ENCODE measurements at places on chromosomes 3 and 15. TPM values are rescaled to one million over a fixed set of nuclear protein-coding genes. Genes with fewer than 3 reads are reported as not detected.

UROC1 gene
- not detected for total RNA-seq

RPL32 gene
- 1,262 TPM for total RNA-seq

GRK7 gene
- total RNA-seq, result not detected

GRCh38 chr3:109923431-109923830 is 586.1 kb upstream of the DPPA4 start:
- DNase-seq, result no peak
- no peaks in the 10 kb centered on the region for H3K27me3 ChIP-seq
- H3K27ac ChIP-seq, result no peak overlapping the region
- no peaks in the 10 kb centered on the region for H3K36me3 ChIP-seq
- H3K4me1 ChIP-seq, result no peaks in the 10 kb centered on the region

PLSCR5 gene
- total RNA-seq, result not detected

DNA sequence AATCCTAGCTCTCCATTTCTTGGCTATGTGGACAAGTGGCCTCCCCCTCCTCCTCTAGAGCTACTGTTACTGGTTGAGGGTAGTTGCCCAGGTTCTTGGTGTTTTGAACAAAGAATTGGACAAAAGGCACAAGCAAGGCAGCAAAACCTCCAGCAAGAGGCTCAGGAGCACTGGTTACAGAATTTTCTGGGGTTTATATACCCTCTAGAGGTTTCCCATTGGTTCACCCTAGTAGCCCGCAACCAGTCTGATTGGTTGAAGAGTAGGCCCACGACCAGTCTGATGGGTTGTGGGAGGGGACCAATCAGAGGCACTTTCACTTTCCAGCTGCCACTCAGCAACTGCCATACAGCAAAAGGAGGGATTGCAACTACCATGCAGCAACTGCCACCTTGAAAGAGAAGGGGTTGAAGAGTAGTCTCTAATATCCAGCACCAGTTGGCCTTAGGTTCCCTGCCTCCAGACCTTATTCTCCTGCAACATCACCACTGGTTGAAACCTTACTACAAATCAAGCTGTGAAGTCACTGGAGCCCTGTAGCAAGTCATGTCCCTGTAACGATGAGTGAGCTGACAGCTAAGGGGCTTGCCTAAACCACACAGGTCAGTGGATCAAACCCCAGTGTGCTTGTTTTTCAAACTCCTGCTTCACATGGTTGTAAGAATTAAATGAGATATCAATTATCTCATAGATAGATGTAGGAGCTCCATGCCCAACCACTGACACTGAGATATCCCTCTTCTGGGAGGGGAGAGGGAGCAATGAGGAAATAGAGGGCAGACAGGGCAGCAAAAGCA is 2.9 kb upstream of the C15orf39 start:
- peaks cover 14% of the 10 kb centered on the region for H3K4me1 ChIP-seq
- H3K36me3 ChIP-seq, result no peaks in the 10 kb centered on the region
- no peak for DNase-seq
- H3K27ac ChIP-seq, result no peak overlapping the region

GRCh38 chr15:47644722-47645121 is 72.6 kb upstream of the SEMA6D start:
- H3K36me3 ChIP-seq, result no peaks in the 10 kb centered on the region
- no peak overlapping the region for H3K27ac ChIP-seq
- no peak overlapping the region for H3K4me3 ChIP-seq

CNTN3 gene
- 5.3 TPM for total RNA-seq

CCR3 gene
- not detected for total RNA-seq

DNA sequence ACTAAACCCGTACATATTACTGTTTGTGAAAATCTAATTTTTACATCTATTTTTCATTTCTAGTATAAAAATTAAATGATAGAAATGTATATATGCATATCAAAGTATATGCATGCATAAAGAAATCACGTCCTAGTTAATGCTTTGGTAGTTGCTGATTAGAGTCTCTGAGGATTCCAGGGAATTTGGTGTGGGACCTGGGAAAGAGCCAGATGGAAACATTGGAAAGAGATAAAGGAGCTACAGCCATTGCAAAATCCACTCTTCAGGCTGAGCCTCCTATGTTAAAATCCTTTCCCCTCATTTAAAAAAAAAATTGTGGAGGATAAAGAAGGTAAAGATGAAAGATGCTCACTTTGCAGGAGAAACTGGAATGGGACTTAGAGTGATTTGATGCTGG is 134.1 kb downstream of the SRGAP3 start:
- no peaks in the 10 kb centered on the region for H3K36me3 ChIP-seq
- H3K4me1 ChIP-seq, result no peaks in the 10 kb centered on the region

DNA sequence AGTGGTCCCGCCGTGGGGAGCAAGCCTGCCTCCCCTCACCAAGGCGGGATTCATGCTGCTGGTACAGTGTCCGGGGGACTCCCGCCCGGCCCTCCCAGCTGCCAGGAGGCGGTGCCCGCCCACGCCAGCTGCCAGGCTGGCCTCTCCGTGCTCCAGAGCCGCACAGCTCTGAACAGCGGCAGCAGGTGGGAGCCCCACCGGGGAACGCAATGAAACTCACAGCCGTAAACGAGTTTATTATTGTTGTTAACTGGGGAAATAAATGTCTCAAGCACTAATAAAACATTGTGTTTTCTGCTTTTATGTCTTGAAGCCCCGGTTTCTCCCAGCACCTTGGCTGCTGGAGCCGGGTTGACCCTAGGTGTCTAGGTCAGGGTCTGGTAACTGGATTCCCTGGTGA is 317.7 kb upstream of the TLE3 start:
- no peaks in the 10 kb centered on the region for H3K4me1 ChIP-seq
- H3K4me3 ChIP-seq, result no peak overlapping the region
- no peak overlapping the region for H3K27ac ChIP-seq
- no peaks in the 10 kb centered on the region for H3K36me3 ChIP-seq

GPR171 gene
- 0.40 TPM for total RNA-seq

GRCh38 chr15:80216911-80217310 is 35.1 kb downstream of the CTXND1 start:
- no peak for DNase-seq
- H3K27me3 ChIP-seq, result no peaks in the 10 kb centered on the region
- H3K27ac ChIP-seq, result no peak overlapping the region
- H3K36me3 ChIP-seq, result no peaks in the 10 kb centered on the region
- H3K4me3 ChIP-seq, result no peak overlapping the region

DNA sequence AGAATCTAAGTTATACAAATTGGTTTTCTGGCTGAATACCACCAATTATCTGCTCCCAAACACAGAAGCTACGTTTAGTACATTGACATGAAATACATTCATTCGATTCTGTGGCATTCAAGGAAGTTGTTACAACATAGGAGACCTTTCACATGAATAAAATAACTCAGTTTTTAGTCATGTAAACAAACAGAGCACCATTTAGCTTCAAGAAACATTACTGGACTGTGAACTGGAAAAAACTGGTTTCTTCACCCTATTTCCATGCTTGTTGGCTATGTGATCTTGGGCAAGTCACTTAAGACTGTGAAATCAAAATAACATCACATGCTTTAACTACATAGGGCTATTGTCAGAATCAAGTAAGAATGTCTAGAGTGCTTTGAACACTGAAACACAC is 46.2 kb downstream of the NRG4 start:
- DNase-seq, result no peak
- H3K4me3 ChIP-seq, result no peak overlapping the region
- no peaks in the 10 kb centered on the region for H3K27me3 ChIP-seq
- no peaks in the 10 kb centered on the region for H3K36me3 ChIP-seq

DNA sequence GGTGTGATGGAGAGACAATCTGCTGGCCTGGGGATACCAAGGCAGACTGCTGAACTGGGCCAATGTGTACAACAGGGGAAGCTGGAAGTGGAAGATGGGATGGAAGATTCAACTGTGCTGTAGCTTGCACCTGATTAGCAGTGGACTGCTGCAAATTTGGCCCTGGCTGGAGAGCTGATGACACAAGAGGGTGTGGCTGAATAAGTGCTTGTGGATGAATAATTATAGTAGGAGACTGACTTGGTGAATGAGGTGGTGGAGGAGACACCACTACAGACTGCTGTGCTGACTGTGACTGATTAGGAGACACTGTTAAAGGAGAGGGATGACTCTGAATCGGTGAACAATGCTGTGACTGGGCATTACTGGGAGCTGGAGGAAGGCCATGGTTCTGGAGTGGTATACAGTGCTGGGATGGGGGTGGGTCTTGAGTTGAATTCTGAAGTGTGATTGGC is 52.5 kb downstream of the PHC3 start:
- no peaks in the 10 kb centered on the region for H3K27me3 ChIP-seq
- no peaks in the 10 kb centered on the region for H3K36me3 ChIP-seq
- peaks cover 4% of the 10 kb centered on the region for H3K4me1 ChIP-seq
- DNase-seq, result no peak
- no peak overlapping the region for H3K27ac ChIP-seq
- H3K4me3 ChIP-seq, result no peak overlapping the region

DNA sequence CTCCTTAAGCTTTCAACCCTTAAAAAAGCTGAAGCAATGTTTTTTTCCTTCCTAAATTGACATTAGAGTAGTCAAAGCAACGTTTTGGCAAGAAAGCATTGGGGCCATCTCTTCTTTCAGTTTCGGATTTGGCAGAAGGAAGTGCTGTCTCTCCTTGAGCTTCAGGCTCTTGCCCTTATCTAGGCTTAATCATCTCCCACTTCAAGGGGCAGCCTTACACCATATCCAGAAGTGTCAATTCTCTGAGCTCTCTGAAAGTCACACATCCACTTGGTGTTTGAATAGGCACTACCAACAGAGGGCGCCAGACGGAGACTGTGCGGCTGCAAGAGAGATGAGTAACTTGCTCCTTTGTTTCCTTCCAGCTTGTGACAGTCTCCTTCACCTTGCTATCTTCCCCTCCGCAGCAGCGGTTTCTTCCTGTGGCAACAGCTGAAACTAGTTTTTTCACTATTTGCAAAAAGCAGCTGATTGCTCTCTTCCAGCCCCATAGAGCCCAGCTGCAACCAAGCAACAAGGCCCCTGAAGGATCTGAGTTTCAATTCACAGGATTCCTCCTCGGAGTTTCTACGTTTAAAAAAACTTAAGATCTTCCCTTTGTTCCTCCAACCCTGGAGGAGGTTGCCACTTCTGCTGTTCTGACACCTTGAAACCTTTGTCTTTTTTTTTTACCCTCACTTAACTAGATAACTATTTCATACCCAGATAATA is 147.0 kb upstream of the SLCO3A1 start:
- no peak overlapping the region for H3K4me3 ChIP-seq
- no peaks in the 10 kb centered on the region for H3K27me3 ChIP-seq
- no peaks in the 10 kb centered on the region for H3K4me1 ChIP-seq
- H3K36me3 ChIP-seq, result no peaks in the 10 kb centered on the region
- H3K27ac ChIP-seq, result no peak overlapping the region

DNA sequence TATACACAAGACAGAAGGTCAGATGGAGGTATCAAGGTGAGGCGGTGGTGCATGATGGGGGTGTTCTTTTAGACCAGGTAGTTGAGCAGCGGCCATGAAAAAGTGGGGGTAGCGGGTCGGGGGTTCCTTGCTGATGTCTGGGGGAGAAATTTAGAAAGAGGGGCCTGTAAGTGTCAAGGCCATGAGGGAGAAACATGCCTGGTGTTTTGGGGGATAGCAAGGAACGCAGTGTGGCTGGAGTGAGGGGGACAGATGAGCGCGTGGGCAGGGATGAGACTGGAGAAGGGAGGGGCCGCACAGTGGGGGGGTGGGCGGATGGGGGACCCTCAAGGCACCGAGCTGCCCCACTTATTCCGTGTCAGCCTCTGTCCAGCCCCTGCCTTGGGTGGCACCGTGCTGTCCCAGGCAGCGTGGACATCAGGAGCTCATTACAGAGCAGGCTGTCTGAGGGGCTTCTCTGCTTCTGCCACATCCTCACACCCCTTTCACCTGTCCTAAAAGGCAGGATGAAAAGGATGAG is 143.3 kb downstream of the SMAD6 start:
- H3K27me3 ChIP-seq, result no peaks in the 10 kb centered on the region
- H3K27ac ChIP-seq, result no peak overlapping the region
- no peaks in the 10 kb centered on the region for H3K36me3 ChIP-seq
- H3K4me1 ChIP-seq, result no peaks in the 10 kb centered on the region
- H3K4me3 ChIP-seq, result no peak overlapping the region

DNA sequence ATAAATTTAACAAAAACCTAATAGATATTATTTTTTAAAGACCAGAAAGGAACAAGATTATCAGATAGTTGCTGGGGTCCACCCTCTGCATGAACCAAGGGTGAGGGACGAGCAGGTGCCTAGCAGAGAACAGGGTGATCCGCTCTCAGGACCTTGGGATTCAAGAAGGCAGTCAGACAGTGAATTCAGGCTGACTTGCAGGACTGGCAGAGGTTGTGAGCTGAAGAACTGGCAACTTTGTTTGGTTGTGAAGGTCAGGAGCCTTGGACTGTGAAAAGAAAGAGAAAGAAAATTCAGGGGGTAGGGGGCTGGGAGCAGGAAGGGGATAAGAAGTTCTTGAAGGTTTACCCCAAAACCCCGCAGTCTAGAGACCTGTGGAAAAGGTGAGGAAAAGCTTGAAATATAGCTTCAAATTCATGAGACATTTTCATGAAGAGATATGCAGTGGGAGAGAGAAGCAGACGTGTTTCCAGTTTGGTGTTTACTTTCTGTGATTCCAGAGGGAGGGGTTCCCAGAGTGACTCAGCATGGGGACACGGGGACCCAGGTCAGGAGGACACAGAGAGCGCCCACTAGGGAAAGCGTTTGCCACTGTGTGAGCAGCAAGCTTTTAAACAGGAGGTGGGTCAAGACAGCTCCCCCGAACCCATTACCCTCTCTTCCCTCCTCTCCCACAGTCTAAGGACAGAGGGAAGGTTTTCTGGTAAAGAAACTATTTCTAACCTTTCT is 217.2 kb upstream of the UMPS start:
- no peaks in the 10 kb centered on the region for H3K27me3 ChIP-seq
- DNase-seq, result no peak
- H3K27ac ChIP-seq, result no peak overlapping the region
- no peaks in the 10 kb centered on the region for H3K4me1 ChIP-seq

DNA sequence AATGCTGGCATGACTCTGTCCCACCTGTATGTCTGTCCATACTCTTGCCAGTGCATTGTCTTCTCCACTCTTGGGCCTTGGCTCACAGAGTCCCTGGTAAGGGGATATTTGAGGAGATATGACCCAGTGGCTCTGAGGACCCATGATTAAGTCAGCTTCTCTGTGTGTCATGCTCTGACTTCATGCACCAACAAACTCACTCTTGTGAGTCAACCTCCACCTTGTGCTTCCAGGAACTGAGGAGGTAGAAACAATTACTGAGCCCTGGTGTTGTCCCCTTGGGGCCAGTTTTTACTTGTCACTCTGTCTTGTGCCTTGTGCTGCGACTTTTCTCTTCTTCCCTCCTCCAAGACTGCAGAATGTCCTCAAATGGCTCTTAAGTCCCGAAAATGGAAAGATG is 127.1 kb downstream of the ABHD5 start:
- H3K36me3 ChIP-seq, result no peaks in the 10 kb centered on the region
- no peak overlapping the region for H3K27ac ChIP-seq
- no peak for DNase-seq
- no peaks in the 10 kb centered on the region for H3K4me1 ChIP-seq
- H3K27me3 ChIP-seq, result no peaks in the 10 kb centered on the region
- no peak overlapping the region for H3K4me3 ChIP-seq

- H3K36me3 ChIP-seq, result no peaks in the 10 kb centered on the region
- no peak for DNase-seq
- no peak overlapping the region for H3K27ac ChIP-seq
Observed at GRCh38 chr15:80272987-80273386, 21.0 kb upstream of the CTXND1 start.

All from colonic mucosa (tissue), 4 donors.